ENCODE measurements at places on chromosomes 1 and 21. TPM values are rescaled to one million over a fixed set of nuclear protein-coding genes. Genes with fewer than 3 reads are reported as not detected.

- no peak for DNase-seq
Observed at GRCh38 chr1:18560692-18561091, 70.0 kb upstream of the PAX7 start.

FABP3 gene
- not detected for polyA plus RNA-seq

DNA sequence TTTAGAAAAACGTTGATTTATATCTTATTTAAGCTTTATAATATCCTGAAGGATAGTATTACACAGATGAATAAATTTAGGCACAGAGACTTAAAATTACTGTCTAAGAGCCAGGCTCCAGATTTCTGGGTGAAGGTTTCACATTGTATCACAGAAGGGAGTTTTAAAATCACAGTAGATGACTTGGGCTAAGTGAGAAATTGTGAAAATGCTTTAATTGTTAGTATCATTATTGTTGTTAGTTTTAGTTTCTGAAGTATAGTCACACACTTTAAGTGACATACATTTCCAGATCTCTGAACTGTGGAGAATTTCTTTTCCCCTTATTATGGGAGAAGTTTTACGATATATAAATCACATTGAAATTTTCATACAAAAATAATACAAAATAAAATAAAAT, 83.5 kb downstream of the NDUFS5 start:
- no peak for DNase-seq

- DNase-seq = no peak
Observed at GRCh38 chr1:238457610-238458009, 566.9 kb upstream of the ZP4 start.

Data from B cell (primary cell).